ENCODE measurements at places on chromosomes 12 and 14.

- peak; percentile 61 for DNase-seq
These were observed 2.2 kb upstream of the NXPH4 start for GRCh38 chr12:57214398-57214781.

DNA sequence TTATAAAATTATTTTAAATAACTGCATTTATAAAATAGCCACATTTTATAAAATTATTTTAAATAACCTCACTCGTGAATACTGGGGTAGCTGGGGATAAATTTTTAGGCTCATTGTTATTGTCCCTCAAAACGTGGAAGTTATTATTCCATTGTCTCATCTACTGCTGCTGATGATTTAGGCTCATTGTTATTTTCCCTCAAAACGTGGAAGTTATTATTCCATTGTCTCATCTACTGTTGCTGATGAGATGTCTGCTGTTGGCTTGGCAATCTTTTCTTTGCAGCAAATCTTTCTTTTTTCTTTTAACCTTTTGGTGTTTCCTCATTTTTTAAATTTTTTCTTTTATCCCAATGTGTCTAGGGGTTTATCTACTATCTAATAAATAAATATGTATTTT is 182.6 kb upstream of the PZP start:
- no peak for DNase-seq

DNA sequence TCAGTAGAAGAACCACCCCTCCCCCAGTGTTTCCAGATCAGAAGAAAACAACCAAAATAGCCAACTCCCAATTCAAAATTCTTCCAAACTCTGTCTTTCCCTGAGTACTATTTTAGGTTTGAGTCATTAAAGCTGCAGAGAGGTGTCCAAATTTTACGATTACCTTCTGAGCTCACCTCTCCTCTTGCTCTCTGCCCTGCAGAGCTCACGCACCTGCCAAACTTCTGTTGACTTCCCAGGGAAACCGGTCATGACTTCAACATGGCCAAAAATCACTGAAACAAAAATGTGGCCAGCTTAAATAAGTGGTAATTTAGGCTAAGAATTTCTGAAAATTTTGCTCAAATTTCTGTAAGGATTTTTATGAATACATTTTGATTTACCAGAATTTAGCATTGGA is 70.9 kb upstream of the OTX2 start:
- no peak for DNase-seq

DNA sequence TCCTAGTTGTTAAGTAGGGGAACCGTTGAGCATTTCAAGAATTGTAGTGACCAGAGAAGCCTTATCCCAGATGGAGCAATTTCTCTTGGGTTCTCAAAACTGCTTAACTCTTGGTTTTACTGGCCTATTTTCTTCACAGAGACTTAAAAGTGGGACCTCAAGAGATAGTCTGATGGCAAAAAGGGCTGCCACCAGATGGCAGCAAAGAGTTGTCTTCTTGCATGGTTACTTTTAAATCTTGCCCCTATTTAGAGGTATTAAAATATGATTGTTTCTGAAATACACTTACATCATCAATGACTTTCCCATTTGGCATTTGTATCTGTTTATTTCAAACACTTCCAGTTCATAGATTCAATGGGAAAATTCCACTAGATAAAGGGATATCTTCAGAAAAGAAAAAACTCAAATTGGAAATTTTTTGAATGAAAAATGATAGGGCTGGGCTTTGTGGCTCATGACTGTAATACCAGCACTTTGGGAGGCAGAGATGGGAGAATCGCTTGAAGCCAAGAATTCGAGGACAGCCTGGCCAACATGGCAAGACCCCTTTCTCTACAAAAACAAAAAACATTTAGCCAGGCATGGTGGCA is 69.9 kb upstream of the CNTN1 start:
- DNase-seq, result peak; percentile 56

- DNase-seq, result no peak
These were observed 93.4 kb upstream of the TMEM132D start for GRCh38 chr12:129997239-129997638.
